ENCODE measurements at places on chromosomes 7 and 10. TPM values are rescaled to one million over a fixed set of nuclear protein-coding genes. Genes with fewer than 3 reads are reported as not detected.

TMEM270 gene
- not detected for total RNA-seq

SEMA4G gene
- 0.42 TPM for total RNA-seq

EGFR gene
- total RNA-seq = 28.9 TPM

NAMPT gene
- total RNA-seq = 61.5 TPM

HOXA6 gene
- total RNA-seq = not detected

FAS gene
- total RNA-seq = 25.6 TPM

ARMH3 gene
- 2.7 TPM for total RNA-seq

CRYGN gene
- total RNA-seq = not detected

TSPAN12 gene
- total RNA-seq = 1.8 TPM

INHBA gene
- total RNA-seq = 14.3 TPM

ANKRD1 gene
- total RNA-seq = 29.8 TPM

Data from SJSA1 (cell line).